CD4-positive, alpha-beta T cell (primary cell): ENCODE measurements at places on chromosomes 11 and 22. TPM values are rescaled to one million over a fixed set of nuclear protein-coding genes. Genes with fewer than 3 reads are reported as not detected.

DNA sequence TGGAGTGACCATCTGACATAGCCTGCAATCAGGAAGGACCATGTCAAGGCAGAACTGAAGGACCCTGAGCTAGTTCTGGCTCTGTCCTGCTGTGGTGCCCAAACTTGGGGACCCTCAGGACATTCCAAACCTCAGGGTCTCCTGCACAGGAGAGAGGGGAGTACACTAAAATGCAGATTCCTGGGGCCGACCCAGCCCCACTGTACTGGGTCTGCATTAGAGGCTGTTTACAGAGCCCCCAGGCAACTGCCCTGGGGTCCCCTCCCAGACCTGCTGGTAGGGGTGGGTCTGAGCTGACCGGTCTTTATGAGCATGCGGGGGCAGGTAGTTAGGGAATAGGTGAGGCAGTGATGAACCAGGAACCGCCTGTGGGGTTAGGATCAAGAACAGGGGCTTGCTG lies 6.8 kb downstream of the TRPM5 start:
- DNase-seq, result no peak

- DNase-seq, result no peak
Observed at GRCh38 chr11:55956521-55956920, 13.2 kb downstream of the OR10AG1 start.

- no peak for DNase-seq
Observed at GRCh38 chr11:46207270-46207669, 70.2 kb upstream of the CREB3L1 start.

- DNase-seq, result no peak
Observed at GRCh38 chr11:66722745-66723651, 6.0 kb downstream of the SPTBN2 start.

DNA sequence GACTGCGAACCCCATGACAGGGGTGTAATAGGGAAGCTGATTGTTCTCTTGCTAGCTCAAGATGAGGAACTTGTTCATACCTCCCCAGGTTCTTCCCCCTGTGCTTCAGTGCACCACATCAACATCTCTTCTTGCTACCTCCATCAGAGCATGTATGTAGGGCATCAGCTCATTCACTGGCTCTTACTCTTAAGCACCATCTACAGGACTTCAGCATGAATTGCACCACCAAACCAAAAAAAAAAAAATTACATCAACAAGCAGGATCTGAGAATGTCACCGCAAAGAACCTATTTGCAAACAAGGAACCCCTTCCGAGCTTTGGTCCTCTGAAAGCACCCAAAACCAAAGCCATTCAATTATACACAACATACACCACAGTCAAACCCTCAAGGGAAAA lies 2226.5 kb upstream of the RAG2 start:
- no peak for DNase-seq

DNA sequence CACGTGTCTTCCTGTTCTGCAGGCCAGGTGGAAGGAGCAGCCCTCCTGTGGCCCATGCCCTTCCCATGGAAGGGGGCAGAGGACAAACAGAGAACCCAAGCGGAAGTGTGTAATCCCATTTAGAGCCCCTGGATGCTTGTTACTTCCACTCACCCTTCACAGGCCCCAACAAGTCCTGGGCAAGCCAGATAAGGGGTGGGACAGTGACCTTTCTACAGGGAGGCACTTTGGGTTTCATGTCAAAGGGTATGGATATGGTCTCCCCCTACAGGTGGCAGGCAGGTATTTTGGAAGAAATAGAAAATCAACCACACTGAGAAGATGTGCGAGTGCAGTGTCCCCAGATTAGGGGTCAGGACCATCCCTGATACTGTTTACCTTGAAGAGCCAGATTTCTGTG lies 11.4 kb downstream of the MPEG1 start:
- no peak for DNase-seq

DNA sequence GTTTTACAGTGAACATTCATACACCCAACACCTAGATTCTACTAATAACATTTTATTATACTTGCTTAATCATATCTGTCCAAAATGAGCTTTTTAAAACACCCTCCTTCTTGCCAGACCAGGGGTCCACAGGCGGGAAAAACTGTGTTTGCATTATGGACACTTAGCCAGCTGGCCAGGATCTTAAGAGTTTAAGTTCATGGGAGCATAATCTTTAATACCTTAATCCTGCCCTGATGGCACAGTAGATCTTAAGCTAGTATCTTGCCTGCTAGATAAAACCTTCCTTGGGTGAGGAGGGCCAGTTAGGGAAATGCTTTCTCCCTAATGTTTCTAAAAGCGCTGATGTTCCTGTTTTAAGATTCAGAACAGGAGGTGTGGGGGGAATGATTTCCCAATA lies 13.1 kb upstream of the CCDC134 start:
- DNase-seq, result no peak

DNA sequence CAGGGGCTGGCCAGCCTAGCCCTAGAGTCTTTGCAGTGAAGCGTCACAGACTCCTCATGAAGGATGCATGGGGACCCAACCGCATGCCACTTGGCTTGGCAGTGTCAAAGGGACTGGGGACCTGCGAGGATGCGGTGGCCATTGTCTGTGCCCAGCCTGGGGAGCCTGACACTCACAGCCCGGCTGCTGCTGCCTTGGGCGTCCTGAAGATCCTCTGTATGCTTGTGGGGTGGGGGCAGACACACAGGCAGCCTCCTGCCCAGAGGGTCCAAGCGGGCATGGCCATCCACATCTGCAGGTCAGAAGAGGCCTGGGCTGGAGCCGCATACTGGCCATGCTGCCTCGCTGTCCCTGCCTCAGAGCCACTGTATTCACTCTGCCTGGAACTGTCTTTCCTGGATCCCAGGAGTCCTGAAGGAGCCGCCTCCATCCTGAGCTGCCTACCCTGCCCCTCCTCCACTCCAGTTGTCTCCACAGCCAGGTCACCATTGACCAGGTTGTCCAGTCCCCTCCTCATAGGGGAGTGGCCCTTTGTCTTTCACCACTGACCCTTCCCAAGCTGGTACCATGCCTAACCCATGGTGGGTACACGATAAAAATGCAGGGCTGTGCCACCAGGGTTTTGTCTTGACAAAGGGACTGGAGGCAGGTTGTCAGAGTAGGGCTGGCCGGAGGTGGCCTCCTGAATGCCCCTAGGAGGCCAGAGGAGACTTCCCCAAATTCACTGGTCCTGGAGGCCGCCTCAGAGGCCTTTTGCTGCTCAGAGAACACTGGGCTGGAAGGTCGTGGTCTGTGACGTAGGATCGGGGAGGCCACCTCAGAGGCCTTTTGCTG lies 107.0 kb downstream of the KCNQ1OT1 start:
- DNase-seq, result no peak

- DNase-seq, result no peak
Observed at GRCh38 chr11:116844722-116845121, 7.3 kb upstream of the APOA1 start.

DNA sequence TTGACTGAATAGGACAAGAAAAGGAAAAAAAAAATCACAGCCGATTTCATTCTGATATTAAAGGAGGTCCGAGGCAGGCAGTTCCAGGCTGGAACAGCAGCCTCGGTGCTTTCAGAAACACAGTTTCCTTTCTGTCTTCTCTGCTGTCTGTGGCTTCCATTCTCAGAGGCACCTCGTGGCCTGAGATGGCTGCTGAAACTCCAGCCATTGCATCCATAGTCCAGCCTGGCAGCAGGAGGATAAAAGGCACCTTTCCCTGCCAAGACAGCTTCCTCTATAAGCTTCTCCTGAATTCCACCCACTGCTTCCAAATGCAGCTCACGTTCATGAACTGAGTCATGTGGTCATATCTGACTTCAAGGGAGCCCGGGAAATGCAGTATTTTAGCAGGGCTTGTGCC lies 390.5 kb downstream of the TBC1D22A start:
- DNase-seq, result no peak

DNA sequence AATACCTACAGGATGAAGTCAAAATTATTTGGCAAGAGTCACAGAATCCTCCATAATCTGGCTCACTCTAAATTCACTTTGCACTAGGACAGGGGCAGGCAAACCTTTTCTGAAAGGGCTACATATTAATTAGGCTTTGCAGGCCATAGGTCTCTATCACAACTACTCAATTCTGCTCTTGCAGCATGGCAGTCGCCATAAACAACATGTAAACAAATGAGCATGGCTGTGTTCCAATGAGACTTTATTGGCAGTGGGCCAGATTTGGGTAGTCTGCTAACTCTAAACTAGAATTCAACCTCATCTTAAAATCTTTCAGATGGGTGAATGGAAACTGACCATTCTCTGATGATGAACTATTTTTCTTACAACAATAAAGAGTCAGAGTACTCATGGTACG lies 5.8 kb downstream of the THRSP start:
- no peak for DNase-seq

GRCh38 chr11:26063915-26064314 lies 268.0 kb upstream of the ANO3 start:
- DNase-seq, result no peak

DNA sequence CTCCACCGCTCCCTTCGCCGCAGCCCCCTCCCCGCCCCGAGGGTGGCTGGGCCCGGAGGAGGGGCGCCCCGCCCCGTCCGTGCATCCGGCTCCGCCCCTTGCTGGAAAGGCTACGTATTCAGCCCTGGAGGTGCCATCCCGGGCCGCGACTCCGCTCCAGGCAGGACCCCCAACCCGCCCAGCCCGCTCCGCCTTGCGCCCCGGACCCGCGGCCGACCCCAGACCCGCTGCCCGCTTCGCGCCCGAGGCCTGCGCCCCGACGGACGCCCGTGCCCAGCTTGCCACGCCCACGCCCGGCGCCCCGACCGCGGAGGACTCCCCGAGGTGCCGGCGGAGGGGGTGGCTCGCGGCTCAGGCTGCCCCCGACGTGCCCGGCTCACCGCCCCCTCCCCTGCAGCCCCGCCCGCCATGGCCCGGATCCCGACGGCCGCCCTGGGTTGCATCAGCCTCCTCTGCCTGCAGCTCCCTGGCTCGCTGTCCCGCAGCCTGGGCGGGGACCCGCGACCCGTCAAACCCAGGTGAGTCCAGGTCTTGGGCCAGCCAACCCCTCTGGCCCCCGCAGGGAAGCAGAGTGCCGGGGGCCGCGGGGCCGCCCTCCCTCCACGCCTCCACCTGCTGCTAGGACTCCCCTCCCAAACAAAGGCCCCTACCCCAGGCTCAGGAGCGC lies at the start of gene ADM2:
Gene ADM2, plus strand, starts transcription at position 104 of the 667 bp plus-strand sequence. Its CDS starts 305 bp downstream, at position 409.
- peak; percentile 64 for DNase-seq

DNA sequence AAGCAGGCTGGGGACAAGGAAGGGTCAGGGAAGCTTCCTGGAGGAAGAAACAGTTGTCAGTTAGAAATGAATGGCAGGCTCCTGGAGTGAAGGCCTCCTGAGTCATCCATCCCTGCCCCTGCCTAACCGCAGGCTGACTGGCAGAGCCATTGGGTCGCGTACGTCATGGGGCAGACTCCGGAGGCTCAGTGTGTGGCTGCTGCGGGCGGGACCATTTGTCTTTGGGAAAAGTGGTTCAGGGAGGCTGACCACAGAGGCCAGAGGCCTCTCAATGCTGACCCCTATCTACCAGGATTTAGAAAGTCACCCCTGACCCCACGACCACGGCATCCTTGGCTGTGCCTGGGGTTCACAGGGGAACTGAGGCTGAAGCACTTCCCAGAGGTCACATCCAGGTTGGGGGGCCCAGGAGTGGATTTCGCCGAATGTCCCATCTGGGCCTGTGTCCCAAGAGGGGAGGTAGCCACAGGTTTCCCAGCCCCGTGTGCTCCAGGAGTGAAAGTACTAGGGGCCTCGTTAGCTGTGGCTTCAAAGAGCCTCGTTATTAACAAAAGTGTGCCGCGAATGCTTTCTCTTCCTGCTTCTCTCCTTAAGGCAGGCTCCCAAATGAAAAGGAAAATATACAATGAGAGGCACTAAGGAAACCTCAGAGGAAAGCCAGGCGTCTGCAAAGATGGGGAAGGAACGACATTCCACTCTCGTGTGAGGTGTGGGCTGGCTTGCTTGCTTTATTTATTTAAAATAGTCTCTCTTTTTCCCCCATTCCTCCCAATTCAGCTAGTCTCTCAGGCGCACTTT lies 58.9 kb downstream of the FLRT1 start:
- DNase-seq, result peak; percentile 42

GRCh38 chr11:59145534-59145933 lies 2.9 kb downstream of the FAM111A start:
- DNase-seq, result no peak

GRCh38 chr11:74009675-74010305 lies 905 bp upstream of the UCP3 start:
- DNase-seq, result no peak

GRCh38 chr11:112523951-112524350 lies 263.3 kb upstream of the PLET1 start:
- no peak for DNase-seq

- no peak for DNase-seq
Observed at GRCh38 chr11:44823006-44823405, 96.2 kb downstream of the TSPAN18 start.

DNA sequence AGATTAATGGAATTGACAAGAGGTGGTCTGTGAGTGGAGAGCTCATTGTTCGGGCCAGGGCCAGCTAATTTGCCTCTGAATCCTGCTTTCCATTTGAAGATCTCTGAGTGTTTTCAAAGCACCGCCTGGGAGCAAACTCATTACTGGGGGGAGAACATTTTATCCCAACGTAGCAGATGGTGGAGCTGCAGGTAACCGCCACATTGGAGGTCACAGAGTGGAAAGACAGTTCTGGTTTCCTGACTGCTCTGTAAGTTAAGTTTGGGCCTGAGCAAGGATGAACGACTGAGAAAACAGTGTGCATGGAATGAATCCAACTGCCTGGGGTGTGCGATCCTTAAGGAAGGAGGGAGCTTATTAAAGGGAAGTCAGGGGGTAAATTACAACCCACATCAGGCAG lies 30.5 kb downstream of the LMO2 start:
- DNase-seq, result no peak

DNA sequence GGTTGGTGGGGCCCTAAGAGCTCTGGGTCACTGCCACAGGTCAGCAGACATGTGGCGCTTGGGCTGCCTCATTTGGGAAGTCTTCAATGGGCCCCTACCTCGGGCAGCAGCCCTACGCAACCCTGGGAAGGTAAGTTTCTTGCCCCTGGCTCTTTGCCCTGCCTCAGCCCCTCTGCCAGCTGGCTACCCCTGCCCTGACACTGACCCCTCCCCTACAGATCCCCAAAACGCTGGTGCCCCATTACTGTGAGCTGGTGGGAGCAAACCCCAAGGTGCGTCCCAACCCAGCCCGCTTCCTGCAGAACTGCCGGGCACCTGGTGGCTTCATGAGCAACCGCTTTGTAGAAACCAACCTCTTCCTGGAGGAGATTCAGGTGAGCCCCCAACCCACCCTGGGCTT lies 1.9 kb downstream of the SCYL1 start:
- no peak for DNase-seq

GRCh38 chr11:102345904-102346303 lies 1.1 kb upstream of the BIRC2 start:
- no peak for DNase-seq

GRCh38 chr11:20037396-20038153 lies 122.7 kb downstream of the DBX1 start:
- DNase-seq, result no peak

GRCh38 chr11:709109-709997 lies 3.3 kb downstream of the EPS8L2 start:
- no peak for DNase-seq

Gene TUBA8
- total RNA-seq, result 1.1 TPM

Gene SCUBE2
- total RNA-seq, result not detected

Gene ACRV1
- total RNA-seq, result not detected

Gene B3GAT3
- total RNA-seq, result 49.5 TPM

Gene DGCR6
- 14.6 TPM for total RNA-seq

Gene TSPAN32
- total RNA-seq, result 81.8 TPM

Gene NRGN
- total RNA-seq, result 0.84 TPM

Gene DNAJC24
- total RNA-seq, result 7.5 TPM

Gene APOL1
- total RNA-seq, result 6.4 TPM

Gene BMAL1
- total RNA-seq, result 73.3 TPM

Gene NDUFS8
- 72.5 TPM for total RNA-seq

Gene GNG3
- not detected for total RNA-seq

Gene GGTLC3
- 0.58 TPM for total RNA-seq

Gene ACER3
- total RNA-seq, result 6.4 TPM
